Stimulated activated CD8-positive, alpha-beta memory T cell treated with anti-CD3 and anti-CD28 coated beads, Interleukin-4, amount 100 ng/mL, for 1 hour (primary cell): ENCODE measurements at places on chromosomes 4 and X.

GRCh38 chr4:180674619-180675358, 1568.4 kb upstream of the TENM3 start:
- no peak for DNase-seq

- DNase-seq, result no peak
These were observed 746 bp downstream of the EDNRA start for GRCh38 chr4:147481577-147482109.

- no peak for DNase-seq
These were observed 3.1 kb downstream of the TMEM184C start for GRCh38 chr4:147620315-147620714.

DNA sequence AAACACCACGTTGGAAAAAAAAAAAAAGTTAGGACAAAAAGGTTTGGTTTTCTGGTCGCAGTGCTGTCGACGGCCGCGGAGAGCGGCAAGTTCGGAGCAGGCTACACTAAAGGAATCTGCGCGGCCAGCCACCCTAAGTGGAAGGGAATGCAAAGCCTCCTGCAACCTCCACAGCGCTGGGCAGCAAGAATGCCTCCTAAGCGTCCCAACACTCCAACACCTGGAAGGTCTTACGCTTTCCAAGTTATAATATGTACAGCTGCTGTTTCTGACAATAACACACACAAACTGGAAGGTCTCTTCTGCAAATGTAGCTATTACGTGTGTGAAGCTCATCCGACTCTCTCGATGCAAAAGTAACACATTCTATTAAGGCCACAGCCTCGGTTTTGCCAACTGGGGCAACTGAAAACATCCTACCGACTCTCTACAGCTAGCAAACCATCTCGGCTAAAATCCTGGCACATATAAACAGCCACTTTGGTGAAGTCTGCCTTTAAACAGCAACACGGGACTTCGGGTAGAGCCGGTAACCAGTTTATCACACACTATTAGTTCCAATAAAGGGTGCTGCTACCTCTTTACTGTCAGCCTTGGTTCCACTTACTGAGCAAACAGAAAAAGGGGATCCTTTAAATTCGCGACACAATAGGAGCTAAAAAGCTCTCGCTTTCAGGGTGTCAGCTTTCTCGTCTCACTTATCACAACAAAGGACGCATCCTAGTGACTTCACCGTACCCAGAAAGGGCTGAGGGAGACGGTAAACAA, 895 bp downstream of the SMIM14 start:
- no peak for DNase-seq

DNA sequence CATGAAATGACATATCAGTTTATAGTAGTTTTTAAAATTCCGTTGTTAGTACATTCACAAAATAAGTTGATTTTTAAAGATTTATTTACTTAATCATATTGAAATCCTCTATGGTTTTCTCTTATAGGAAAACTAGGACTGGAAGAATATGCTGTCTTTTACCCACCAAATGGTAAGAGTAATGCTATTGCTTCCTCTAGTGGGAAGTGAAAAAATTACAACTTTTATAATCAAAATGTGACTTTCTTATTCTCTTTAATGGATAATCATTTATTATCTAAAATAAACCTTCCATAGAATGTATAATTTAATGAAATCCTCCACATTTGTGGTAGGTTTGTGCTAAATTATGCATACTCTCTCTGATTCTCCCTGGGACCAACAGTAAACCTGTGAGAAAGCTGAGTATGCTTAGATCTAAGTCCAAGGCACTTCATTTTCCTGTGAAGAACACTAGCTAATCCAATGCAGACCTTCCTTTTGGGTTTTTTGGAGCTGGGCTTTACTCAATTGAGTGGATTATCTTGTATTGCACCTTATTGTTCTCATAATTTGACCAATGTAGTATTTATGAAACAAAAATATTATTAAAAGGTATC, 136.2 kb downstream of the TBC1D19 start:
- no peak for DNase-seq

DNA sequence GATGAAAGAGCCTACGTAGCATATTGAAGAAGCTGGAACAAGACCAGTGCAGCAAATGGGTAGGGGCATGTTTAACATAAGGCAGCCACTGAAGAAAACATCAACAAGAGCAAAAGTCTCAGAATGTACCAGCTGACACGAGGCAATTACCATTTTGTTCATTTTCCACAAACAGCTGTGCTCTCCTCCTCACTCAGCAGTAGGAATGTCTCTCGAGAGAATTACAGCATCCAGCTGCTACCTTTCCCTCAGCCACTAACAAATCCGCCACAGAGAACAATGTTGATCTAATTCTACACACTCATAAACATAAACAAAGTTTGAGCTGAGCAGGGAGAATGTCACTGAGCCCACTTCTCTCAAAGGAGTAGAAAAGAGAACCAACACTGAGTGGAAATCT, 68.0 kb downstream of the OPHN1 start:
- no peak for DNase-seq

GRCh38 chr4:78756137-78756536, 20.0 kb upstream of the BMP2K start:
- DNase-seq, result no peak

GRCh38 chrX:112961981-112962380, 121.3 kb upstream of the AMOT start:
- DNase-seq, result no peak

DNA sequence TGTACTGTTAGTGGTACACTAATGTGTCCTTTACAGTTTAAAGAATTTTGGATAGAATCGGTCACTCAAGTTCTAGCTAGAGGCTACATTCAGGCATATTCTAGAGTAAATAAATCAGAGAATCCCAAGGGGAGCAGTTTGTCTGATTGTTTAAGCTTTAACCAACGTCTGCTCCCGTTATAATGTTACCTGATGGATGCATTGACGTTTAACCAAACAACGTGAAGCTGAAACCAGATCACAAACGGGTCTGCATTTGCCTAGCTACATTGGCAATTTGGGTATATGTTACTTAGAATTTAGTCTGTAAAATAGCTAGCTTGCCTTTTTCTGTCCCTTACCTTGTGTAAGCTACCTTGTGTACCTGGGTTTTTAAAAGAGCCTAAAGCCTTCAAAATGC, 1.6 kb downstream of the PI4K2B start:
- no peak for DNase-seq

DNA sequence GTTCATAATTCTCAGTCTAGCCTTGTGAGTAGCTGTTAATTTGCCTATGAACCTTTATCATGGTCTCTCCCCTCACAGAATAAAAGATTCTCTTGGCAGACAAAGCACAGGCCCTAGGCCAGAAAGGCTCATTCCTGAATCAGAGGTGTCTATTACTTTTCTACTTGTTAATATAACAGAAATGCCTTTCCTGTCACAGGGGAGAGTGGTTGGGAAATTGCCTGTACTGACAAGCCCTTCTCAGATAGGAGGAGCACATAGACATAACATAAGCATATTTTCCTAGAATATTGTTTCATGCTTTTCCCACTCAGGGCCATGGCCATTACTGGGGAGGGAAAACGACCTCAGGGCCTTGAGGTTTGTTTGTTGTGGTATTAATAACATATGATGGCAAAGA, 308.3 kb downstream of the BMPR1B start:
- DNase-seq, result no peak

- no peak for DNase-seq
These were observed 155.1 kb downstream of the SHROOM3 start for GRCh38 chr4:76589872-76590797.

DNA sequence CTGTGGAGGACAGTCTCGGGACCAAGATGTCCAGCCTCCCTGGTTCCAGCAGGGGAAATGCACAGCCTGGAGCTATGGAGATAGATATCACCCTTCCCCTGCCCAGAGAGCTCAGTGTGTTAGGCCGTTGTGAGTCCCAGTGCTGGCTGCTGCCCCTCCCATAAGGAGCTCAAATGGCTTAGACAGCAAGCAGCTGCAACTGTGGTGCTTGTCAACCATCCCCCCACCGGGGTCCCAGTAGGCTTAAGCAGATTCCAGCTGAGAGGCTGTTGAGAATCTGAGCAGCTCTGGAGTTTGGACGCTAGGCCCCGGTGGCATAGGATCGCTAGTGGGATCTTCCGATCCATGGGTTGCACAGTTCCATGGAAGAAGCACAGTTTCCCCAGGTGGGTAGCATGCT, 181.8 kb upstream of the POF1B start:
- no peak for DNase-seq

GRCh38 chrX:140432346-140433175, 72.3 kb downstream of the SOX3 start:
- no peak for DNase-seq

GRCh38 chrX:134538316-134538715, 78.4 kb downstream of the HPRT1 start:
- DNase-seq, result no peak

DNA sequence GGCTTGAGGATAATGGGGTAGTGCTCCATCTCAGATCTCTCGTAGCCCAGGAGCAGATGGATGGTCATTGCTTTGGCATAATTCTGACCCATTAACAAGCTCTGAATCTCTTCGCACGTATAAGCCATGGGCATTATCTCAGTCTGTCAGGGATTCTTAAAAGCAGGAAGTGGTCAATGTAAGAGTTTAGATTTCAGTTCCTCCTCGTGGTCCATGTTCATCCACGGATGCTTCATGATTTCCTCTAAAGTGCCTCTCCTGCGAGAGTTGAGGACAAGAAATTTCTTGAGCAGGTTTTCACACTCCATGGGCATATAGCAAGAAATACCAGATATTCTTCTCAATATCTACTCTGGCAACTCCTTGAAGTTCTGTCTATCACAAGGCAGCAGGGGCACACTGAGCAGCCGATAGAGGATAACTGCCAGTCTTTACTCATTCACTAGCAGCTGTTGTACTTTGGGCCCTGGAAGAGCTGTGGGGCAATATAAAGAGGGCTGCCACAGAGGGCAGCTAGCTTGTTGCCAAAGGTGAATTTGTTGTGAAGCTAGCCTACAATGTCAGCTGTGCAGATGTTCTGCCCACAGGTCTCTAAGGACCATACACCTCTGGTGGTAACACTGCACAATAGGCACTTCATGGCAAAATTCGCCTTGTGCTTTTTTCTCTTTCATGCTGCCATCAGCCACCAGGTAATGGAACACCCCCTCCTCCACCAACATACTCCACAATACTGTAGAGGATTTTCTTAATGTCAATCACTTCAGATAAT, 52.0 kb upstream of the WDR17 start:
- DNase-seq, result no peak

DNA sequence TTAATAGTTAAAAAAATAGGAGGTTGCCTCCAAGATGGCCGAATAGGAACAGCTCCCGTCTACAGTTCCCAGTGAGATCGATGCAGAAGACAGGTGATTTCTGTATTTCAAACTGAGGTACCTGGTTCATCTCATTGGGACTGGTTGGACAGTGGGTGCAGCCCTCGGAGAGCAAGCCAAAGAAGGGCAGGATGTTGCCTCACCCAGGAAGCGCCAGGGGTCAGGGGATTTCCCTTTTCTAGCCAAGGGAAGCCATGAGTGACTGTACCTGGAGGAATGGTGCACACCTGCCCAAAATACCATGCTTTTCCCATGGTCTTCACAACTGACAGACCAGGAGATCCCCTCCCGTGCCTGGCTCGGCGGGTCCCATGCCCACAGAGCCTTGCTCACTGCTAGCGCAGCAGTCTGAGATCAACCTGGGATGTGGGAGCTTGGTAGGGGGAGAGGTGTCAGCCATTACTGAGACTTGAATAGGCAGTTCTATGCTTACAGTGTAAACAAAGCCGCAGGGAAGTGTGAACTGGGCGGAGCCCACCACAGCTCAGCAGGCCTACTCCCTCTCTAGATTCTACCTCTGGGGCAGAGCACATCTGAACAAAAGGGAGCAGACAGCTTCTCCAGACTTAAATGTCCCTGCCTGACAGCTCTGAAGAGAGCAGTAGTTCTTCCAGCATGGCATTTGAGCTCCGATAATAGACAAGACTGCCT, 47.5 kb downstream of the PPA2 start:
- DNase-seq, result no peak

DNA sequence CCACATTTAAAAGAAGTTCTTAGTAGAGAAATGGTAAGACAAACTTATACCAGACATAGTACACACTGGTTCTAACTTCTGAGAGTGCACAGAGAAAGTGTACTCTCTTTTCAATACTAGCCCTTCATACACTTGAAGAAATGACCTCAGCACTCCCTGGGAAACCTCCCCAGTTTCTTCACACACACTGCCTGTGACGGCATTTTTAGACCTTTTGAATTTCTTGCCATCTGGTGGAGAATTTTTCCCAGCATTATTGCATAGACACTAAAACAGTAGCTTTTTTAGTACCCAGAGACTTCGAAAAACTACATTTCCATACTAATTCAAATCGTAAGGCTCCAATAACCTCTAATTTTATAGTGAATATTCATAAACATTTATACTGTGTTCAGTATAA, 341.6 kb upstream of the MAOA start:
- no peak for DNase-seq

GRCh38 chr4:37197899-37198298, 46.6 kb upstream of the NWD2 start:
- DNase-seq, result no peak

GRCh38 chr4:15725608-15726007, 22.7 kb downstream of the BST1 start:
- no peak for DNase-seq

GRCh38 chrX:129545408-129545807, 5.3 kb downstream of the OCRL start:
- no peak for DNase-seq

DNA sequence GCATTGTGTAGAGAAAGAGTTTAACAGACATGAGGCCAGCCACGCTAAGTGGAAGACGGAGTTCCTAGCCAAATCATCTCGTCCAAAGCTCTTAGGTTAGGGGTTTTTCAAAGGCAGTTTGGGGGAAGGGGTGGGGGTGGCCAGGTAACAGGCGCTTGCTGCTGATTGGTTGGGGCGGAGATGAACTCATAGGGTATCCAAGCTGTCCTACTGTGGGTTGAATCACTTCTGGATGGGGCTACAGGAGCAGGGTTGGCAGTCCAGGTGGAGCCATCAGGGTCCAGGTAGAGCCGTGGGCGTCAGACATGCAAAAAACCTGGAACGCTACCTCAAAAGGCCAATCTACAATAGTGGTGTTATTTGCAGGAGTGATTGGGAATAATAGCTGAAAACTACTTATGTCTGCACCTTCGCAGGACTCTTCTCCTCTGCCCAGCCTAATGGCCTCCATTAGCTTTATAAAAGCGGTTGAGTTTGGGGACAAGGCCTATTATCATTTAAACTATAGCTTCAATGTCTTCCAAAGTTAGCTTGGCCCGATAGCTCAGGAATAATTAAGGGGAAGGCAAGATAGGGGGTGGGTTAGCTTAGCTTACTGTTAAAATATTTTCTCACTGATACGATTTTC, 579.6 kb downstream of the NLGN4X start:
- no peak for DNase-seq

GRCh38 chrX:42109428-42109827, 186.1 kb upstream of the CASK start:
- no peak for DNase-seq

- no peak for DNase-seq
These were observed 77.6 kb downstream of the RASL11B start for GRCh38 chr4:52939739-52940138.

DNA sequence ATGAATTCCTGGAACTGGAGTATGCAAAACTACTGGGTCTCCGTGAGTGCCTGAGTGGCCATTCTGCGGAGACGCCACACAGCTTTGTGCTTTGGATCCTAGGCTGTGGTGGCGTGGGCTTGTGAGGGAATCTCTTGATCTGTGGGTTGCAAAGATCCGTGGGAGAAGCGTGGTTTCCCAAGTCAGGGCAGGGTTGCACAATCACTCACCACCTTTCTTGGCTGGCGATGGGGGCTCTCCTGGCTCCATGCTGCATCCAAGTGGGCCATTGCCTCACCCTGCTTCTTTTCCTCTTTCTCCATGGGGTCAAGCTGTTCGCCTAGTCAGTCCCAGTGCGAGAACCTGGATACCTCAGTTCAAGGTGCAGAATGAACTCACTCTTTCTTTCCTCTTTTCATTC, 62.5 kb downstream of the SLAIN2 start:
- DNase-seq, result no peak
